Stimulated activated CD4-positive, alpha-beta T cell treated with anti-CD3 and anti-CD28 coated beads, Interleukin-2, amount 100 ng/mL, for 48 hours (primary cell): ENCODE measurements at places on chromosomes 7 and 10.
A peak's percentile ranks its signal among the peaks of the same experiment; 100 is the strongest.

DNA sequence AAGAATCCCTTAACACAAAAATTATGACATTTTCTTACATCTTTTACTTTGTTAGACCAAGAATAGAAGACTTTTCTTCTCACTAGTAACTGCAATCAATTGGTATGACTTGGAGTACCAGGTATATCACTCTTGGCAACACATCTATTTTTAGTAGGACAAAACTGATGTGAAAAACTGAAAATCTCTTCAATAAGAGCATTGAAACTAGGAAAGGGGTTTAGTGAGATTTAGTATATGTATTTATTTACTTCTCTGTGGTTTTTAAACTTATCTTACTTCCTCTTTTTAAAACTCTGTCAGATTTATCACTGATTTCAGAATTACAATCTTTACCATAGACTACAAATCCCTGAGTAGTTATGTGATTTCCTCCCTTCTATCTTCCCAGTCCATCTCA is 366.2 kb downstream of the PCDH15 start:
- no peak for DNase-seq

- DNase-seq = peak; percentile 64
Observed at GRCh38 chr10:128035557-128035973, 90.7 kb downstream of the MKI67 start.

GRCh38 chr7:70703785-70704184 is 428.2 kb upstream of the GALNT17 start:
- no peak for DNase-seq

GRCh38 chr10:99172128-99172738 is 63.4 kb downstream of the HPSE2 start:
- no peak for DNase-seq

DNA sequence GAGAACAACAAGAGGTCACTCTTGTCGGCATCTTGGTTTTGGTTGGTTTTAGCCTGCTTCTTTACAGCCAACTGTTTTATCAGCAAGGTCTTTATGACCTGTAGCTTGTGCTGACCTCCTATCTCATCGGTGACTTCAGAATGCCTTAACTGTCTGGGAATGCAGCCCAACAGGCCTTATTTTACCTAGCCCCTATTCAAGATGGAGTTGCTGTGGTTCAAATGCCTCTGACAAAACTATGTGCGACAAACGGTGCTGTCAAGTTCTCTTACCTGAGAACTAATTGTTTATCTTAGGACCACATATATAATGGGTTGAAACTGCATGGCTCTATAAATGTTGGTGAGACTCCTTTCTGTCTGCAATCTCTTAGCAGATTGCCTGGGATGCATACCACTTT is 35.9 kb upstream of the POT1 start:
- no peak for DNase-seq

DNA sequence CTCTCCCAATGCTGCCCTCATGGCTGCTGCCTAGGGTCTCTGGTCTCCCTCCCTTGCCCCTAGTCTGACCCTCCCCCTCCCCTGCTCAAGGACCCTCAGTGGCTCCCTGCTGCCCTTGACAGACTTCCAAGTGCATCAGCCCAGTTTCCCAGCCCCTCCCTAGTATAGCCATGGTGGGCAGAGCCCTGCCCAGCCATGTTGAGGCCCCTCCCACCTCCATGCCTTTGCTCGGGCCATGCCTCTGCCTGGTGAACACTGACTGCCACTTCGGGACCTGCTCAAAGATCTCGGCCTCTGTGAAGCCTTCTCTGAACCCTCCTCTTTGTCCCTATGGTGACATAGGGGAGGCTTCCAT is 73.2 kb downstream of the MYL10 start:
- DNase-seq = no peak

DNA sequence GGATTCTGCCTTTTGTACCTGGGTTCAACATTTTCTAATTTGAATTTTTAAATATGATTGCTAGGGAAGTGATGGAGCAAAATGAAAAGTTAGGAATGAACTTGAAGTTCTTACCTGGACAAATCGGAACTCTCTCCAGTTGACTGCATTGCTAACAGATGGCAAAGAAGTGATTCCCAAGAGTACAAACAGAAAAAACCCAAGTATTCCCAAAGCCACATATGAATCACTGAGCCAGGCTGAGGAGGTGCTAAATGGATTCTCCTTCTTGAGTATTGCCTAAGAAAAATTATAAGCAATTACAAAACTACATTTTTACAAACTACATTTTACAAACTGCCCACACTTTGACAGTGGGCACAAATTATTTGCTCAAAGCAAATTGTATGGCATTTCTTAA is 25.9 kb downstream of the STEAP4 start:
- no peak for DNase-seq
